ENCODE measurements at places on chromosomes 3 and 15.
A peak's percentile ranks its signal among the peaks of the same experiment; 100 is the strongest.

DNA sequence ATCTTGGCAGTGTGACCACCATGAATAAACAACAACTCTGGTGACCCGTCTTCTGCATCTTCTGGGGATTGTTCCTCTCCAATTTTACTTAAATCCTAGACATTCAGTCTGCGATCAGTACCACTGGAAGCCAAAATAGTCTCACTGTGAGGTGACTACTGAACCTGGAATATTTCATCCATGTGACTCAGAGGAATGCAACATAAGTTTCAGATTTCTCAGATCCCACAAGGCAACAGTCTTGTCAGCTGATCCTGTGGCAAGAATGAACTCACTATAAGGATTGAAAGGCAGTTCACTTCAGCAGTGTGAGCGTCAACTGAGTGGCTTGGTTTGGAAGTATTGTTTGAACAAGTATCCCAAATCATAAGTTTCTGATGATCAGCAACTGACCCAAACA is 13.2 kb downstream of the NSUN3 start:
- DNase-seq = no peak

DNA sequence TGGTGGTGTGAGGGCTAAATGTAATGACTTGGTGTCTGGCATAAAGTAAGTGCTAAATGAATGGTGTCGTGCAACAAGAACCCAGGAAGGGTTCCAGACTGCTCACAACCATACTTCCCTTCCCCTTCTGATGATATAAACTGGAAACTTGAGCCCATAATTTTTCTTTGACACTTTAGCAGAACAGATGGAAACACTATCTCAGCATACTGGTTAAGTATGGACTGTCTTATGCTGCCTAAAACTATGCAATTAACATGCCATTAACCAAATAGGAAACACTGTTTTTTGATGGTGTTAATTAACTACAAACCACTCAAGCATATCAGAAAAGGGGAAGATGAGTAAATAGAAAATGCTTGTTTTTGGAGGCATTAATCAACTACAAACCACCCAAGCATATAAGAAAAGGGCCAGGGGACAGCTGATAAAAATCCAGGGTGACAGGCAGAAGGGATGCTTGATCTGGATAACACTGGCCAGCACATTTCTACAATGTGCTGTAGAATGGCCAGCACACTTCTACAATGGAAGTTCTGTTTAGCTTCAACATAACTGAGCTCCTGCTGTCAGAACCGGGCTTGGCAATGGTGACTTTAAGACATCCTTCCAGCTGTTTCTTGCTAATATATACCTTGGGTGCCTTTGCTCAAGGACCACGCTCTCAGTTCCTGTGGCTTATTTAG is 85.5 kb upstream of the FAM3D start:
- DNase-seq = no peak

DNA sequence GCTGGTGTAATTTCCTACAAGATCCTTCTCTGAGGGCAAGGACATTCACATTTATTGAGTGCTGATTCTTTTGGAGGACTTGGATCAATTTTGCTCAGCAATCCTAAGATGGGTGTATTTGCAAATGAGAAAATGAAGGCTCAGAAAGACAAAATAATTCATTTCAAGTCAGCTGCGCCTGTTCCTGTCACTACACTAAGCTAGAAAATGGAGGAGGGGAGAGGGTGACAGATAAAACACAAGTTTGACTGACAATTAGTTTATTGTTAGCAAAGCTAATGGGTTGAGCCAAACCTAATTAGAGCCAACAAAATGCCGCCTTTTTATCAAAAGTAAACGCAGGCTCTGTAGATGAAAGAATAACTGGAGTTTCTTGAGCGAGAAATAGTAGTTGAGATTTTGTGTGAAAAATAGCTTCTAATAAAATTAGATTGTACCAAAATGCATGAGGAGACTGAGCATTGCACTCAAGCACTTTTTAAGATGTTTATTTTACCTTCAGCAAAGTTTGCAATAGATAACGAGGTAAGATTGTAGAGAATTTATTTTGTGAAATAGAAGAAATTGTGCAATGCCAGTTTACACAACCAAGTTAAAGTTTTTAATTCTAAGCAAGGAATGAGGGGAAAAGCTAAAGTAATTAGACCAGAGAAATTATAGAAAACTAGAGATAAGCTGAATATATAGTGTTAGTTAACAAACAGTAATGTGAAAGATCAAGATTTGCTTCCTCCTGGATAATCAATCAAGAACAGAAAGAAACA is 39.6 kb upstream of the SECISBP2L start:
- no peak for DNase-seq

DNA sequence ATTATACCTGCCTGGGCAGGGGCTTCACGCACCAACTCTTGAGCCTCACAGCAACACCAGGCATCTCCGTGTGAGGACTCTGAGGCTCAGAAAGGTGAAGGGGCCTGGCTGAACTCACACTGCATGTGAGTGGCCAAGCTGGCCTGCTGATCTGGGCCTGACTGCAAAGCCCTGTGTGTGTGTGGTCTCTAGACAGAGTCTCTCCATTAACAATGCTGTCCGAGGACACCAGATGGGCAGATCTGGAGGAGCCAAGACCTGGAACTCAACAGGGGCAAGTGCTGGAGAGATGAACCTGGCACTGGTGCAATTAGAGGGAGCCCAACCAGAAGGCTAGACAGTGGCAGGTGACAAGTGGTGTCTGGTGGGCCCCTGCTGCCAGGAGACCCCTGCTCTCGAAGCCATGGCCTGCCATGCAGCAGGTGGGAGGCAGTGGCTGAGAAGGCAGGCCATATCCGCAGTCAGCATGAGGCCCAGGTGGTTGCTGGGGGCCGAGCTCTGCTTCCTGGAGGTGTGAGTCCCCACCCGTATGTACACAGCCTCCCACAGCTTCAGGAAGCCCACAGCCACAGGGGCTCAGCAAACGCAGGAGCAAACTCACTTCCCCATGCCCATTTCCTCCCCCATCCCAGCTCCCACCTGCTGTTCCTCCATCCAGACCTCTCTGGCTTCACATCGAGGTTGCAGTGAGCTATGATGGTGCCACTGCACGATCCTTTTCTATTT is 39.0 kb downstream of the CYP11A1 start:
- no peak for DNase-seq

DNA sequence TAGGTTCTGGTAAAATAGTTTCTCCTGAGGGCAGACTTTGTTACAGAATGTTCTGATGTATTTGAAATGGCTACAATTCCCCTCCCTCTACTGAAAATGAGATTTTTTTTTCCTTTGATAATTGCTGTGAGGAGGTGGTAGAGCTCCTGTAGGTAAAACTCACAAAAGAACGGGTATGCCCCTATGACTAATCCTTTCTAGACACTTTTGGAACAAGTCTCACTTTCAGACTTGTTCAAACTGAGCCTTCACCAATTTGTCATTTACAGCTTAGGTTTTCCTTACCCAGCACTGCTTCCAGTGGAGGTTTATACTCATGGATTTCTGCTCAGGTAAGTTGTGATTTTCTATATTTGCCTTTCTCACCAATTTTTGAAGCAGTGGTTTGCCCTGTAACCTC is 115.6 kb downstream of the NLGN1 start:
- DNase-seq = no peak

DNA sequence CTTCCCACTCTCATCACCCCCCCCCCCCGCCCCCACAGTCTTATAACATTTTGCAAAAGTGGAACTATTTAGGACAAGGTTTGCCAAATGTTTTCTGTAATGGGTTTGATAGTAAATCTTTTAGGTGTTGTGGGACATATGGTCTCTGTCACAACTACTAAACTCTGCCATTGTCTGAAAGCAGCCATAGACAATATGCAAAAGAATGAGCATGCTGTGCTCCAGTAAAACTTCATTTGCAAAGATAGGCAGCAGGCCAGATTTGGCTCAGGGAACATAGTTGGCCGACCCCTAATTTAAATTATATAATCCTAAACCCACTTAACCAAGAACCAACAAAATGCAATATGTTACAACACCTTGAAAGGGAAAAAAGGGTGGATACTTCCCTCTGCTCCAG is 46.4 kb downstream of the TIPARP start:
- no peak for DNase-seq

GRCh38 chr3:54056521-54056920 is 65.8 kb upstream of the CACNA2D3 start:
- DNase-seq = no peak

GRCh38 chr15:77276096-77276495 is 143.8 kb downstream of the PEAK1 start:
- DNase-seq = no peak

- no peak for DNase-seq
Observed at GRCh38 chr15:58292751-58293175, 139.0 kb upstream of the LIPC start.

GRCh38 chr3:184945886-184946625 is 134.1 kb downstream of the VPS8 start:
- DNase-seq = no peak

DNA sequence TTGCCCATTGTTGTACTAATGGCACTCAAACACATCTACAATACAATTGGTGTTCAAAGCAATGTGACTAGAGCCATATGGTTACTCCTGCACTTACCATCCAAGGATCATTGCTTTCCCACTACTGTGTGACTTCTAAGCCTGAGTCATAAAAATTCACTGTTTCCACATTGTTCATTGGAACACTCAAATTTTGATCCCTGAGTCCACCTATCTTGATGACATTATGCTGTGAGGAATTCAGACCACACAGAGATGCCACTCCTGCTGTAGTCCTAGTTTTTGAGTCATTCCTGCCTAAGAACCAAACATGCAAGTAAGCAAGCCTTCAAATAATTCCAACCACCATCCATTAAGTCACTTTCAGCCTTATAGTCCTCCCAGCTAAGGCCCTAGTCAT is 176.2 kb downstream of the EFHB start:
- no peak for DNase-seq

GRCh38 chr3:141448606-141449220 is 38.1 kb upstream of the RASA2 start:
- no peak for DNase-seq

DNA sequence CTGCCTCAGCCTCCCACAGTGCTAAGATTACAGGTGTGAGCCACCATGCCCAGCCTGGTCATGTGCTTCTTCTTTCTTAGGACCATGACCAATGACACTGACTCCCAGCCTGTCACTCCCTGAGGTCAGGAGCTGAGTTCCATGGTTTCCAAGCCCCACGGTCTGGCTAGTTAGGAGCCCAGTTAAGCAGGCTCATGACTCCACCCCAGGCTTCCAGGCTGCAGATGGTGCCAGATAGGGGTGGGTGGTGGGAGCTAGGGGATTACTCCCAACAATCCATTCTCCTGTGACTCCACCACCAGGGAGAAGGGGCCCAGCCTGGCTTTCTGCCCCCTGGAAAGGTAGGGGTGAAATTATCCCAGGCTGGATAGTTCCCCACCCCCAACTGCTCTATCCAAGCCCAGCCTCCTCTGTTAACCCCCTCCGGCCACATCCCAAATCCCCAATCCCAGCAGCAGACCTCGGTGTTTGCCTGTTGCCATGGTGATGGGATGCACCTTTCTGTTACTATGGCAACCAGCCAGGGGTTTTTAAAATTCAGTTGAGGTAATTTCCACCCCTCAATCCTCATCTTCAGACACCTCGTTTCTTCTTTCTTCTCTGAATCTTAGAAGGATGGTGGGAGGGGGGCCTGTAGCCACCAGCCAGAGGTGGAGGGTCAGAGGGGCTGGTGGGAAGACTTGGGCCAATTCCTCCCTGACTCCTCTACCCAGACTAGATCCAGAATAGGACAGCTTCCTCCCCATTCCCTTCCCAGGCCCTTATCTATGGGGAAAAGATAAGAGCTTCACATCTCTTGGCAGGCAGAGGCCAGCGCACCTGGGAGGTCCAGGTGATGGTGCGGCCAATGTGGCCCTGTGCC is 22.5 kb upstream of the SEMA3F start:
- DNase-seq = no peak

- no peak for DNase-seq
Observed at GRCh38 chr15:25536801-25537611, 98.2 kb upstream of the UBE3A start.

GRCh38 chr15:91572110-91572509 is 281.4 kb upstream of the SLCO3A1 start:
- DNase-seq = peak; percentile 81

DNA sequence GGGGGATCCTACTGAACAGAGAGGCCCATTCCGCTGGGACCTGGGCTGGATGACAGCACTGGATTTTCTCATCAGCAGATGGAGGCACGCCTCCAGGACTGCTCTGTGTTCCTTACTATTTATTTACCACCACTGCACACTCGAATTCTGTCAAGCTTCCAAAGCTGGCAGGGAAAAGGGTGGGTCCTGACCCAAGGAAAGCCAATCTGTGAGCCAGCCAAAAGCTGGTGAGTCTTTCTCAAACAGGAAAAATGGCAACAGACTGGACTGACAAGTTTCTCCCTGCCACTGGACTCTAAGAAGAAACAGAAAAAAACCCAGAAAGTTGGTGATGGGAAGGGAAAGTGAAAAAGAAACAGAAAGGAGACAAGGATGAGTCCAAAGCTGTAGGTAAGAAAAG is 37.8 kb downstream of the CD47 start:
- no peak for DNase-seq

GRCh38 chr15:98790270-98790669 is 141.9 kb downstream of the IGF1R start:
- DNase-seq = no peak

DNA sequence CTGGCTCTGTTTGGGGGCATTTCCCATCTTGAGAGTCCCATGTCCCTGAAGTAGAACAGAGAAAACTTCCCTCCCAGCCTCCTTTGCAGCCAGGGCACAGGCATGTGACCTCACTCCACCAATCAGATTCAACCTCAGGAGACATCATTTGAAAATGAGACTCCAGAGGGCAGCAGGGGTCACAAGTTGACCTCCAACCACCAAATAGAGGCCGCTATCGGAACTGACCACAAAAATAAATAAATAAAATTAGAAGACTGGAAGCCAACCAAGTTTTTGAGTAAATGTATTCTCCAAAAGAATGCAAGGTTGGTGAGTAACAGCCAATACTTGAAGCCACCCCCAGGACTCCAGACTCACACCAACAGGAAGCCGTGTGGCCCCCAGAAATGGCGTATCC is 106.5 kb downstream of the CHSY1 start:
- DNase-seq = no peak

DNA sequence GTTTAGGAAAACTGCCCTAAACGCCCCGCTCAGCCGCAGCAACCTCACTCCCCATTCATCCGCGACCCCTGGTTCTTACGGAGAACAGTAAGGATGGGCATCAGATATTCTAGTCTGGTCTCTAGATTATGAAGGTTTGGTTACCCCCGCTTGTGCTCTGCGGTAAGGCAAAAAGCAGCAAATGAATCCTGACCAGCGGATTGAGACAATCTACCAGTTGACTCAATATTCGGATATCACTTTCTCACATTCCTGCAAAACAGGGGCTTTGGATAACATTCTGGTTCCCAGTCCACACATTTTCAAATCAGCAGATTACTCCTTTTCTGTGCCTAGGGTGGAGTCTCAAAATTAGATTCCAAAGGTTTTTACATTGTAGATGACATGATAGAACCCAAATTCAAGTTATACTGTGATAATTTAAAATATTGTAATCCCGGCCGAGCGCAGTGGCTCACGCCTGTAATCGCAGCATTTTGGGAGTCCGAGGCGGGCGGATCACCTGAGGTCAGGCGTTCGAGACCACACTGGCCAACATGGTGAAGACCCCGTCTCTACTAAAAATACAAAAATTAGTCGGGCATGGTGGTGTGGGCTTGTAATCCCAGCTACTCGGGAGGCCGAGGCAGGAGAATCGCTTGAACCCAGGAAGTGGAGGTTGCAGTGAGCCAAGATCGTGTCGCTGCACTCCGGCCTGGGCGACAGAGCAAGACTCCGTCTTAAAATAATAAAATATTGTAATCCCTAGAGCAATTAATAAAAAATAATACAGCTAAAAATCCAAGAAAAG is 1.1 kb upstream of the CYFIP1 start:
- DNase-seq = no peak
